ENCODE measurements at places on chromosomes 13 and 19.

GRCh38 chr13:103164251-103164650, 98.0 kb upstream of the SLC10A2 start:
- DNase-seq = no peak

DNA sequence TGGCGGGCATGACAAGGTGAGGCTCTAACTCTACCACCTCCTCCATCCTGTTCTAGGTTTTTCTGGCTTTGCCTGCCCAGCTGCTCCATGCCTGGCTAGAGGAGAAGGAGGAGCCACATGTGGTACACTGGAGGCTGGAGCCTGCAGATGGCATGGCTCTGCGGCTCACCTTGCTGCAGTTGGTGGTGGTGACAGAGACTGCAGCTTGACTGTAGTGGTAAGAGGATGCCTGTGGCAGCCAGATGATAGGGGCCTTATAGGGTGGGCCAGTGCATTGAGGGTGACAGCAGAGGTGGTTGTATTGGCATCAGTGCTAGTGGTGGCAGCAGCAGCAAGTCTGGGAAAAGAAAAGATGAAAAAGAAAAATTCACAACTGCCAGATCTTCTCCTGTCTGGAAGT, 146.2 kb downstream of the TNFRSF19 start:
- DNase-seq = no peak

- no peak for DNase-seq
Observed at GRCh38 chr13:106121173-106121754, 414.2 kb downstream of the EFNB2 start.

GRCh38 chr13:102932331-102932730, 86.5 kb downstream of the ERCC5 start:
- no peak for DNase-seq

DNA sequence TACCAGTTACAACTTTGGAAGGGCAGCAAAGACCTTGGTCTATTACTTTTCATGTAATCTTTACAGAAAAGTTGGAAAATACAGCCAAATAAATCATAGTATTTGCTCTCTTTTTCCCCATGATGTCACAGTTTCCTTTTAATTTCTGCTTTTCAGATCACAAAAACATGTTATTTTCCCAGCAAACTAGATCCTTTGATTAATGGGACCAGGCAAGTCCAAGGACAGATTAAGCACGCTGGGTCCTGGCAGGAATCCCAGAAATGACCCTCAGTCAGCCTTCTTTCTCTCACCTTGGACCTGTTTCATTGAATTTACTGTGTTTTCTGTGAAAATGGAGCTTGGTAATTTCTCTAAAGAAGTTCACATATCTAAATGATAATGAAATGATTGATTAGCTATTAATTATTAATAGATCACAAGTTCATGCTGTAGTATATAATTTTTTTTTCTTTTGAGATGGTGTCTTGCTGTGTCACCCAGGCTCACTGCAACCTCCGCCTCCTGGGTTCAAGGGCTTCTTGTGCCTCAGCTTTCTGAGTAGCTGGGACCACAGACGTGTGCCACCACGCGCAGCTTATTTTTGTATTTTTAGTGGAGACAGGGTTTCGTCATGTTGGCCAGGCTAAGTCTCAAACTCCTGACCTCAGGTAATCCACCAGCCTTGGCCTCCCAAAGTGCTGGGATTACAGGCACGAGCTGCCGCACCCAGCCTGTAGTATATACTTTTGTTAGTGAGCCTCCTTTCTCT, 16.0 kb downstream of the SPATA13 start:
- DNase-seq = no peak

DNA sequence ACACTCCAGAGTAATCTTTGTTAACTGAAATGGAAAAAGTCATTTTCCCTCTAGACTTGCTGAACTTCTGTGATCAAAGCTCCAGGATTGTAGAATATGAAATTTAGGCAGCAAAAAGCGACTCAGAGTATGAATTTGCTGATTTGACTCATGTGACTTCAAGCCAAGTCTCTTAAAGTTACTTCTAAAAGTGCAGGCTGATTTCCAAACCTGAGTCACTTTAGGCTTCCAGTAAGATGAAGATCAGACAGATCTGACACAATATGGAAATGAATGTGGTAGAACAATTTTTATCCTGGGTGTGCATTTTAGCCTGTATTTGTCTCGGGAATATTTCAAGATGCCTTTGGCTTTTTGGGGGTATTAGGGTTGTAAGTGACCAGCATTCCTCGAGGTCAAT, 151.0 kb upstream of the TMTC4 start:
- DNase-seq = no peak

DNA sequence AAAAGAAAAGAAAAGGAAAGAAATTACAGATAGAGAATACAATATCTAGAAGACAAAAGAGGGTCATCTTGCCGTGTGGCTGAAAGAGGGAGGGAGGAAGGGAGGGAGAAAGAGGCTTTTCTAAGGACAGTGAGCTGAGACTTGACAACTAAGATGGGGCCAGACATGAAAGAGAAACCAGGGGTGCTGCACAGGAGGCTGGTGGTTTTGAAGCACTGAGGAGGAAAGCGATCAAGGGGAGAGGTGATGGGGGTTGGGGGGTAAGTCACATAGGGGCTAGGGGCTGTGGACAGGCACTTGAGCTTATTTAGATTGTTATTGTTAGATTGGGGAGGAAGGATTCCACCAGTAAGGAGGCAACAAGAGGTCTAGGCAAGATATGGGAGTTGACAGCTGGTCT, 17.3 kb downstream of the PNPLA6 start:
- DNase-seq = no peak
